ENCODE measurements at places on chromosomes 1 and 21.
A peak's percentile ranks its signal among the peaks of the same experiment; 100 is the strongest.

DNA sequence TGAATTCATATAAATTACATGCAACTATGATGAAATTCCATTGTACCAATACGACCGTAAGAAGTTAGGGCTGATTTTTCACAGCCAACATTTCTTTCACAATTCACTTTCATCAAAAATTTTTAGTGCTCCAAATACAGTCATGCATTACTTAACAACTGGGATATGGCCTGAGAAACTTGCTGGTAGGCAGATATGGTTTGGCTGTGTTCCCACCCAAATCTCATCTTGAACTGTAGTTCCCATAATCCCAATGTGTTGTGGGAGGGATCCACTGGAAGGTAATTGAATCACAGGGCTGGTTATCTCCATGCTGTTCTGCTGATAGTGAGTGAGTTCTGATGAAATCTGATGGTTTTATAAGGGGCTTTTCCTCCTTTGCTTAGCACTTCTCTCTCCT, 244.4 kb downstream of the AKT3 start:
- no peak for DNase-seq

DNA sequence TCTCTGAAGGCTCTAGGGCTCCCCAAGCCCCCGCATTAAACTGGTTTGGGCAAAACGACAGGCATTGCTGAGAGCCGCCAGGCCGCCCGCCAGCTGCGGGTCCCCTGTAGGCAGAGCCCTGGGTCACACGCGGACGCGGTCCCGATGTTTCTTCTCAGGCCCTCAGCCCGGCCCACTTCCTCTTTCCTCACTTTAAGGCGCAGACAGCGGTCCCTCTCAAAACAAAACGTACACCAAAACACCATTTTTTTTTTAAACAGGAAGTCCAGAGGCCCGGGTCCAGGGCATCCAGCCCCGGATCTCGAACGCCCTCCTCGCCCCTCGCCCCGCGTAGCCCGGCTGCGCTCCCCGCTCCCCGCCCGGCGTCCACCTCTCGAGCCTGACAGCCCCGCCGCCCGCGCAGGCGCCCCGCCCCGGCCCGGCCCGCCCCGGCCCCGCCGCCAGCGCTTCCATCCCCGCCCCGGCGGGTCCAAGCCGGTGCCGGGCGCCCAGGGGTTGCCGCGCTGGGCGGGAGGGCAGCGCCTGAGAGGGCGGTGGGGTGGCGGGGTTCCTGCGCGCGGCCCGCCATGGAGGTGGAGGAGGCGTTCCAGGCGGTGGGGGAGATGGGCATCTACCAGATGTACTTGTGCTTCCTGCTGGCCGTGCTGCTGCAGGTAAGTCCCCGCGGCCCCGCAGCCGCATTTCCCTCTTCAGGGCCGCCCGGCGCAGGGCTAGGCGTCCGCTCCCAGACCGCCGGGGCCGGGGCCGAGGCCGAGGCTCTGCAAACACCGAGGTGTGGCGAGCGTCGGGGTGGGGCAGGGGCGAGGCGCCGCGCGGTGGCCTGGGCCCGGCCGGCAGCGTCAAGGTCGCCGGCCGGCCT, at the start of gene SLC22A15:
SLC22A15 (plus strand) TSS at position 452 of the 859 bp plus-strand sequence; CDS start at position 567, 115 bp downstream.
- peak; percentile 55 for DNase-seq

- no peak for DNase-seq
Measured at GRCh38 chr1:14873677-14874076, 275.2 kb downstream of the KAZN start.

GRCh38 chr1:62295921-62296491, 23.2 kb downstream of the KANK4 start:
- DNase-seq = no peak

DNA sequence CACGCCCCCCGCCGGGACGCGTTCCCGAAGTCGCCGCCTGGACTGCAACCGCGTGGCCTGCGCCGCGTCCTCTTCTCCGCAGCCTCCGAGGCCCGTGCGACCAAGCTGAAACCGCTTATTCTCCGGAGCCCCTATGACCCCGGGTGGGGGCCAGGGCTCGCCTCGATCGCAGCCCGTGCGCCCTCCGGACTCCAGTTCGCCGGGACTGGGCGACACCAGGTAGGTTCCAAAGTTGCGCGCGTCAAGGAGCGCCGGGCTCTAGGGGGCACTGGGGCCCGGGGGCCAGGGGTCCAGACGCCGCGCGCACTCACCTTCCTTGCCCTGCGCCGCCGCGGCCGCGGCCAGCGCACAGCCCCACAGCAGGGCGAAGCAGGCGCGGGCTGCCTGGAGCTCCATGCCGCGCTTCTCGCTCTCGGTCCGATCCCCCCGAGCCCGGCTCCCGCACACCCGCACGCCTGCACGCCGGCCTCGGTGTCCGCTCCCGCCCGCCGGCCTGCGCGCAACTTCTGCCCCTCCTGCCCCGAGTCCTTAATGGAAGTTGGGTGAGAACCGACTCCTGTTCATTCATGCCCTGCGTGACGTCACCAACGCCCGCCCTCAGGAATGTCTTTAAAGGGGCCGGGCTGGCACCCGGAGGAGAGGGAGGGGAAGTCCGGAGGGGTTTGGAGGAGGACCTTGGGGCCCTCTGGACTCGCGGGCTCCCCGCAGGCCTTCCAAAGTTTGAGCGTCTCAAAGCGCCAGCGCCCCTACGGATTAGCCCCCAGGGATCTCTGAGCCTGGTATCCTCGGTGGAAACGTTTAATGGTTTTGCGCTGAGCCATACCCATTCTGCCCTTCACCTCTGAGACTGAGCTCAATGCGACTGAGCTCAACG, at the start of gene EPHA2:
EPHA2 (minus strand) TSS at position 533 of the 874 bp plus-strand sequence; CDS start at position 396, 137 bp downstream.
- peak; percentile 94 for DNase-seq

- DNase-seq = no peak
Measured at GRCh38 chr1:41583658-41584547, 99.4 kb upstream of the EDN2 start.

- DNase-seq = no peak
Measured at GRCh38 chr1:151144474-151145303, 1.7 kb downstream of the SEMA6C start.

DNA sequence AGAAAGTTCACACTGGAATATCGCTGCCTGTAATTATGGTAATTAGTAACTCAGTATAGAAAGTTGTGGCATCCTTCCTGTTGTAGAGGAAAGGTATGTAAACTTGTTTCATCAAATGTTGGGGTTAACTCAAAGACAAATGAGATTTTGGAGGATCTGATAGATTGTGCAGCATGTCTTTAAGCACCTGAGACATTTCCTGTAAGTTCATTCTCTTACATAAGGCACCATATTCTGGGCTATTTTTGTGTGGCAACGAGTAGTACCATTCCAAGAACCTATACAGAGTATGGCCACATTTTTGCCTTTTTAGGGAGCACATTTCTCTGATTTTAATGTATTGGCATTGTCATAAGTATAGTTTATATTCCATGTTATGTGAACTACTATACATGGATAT, 88.8 kb downstream of the CDC14A start:
- no peak for DNase-seq

DNA sequence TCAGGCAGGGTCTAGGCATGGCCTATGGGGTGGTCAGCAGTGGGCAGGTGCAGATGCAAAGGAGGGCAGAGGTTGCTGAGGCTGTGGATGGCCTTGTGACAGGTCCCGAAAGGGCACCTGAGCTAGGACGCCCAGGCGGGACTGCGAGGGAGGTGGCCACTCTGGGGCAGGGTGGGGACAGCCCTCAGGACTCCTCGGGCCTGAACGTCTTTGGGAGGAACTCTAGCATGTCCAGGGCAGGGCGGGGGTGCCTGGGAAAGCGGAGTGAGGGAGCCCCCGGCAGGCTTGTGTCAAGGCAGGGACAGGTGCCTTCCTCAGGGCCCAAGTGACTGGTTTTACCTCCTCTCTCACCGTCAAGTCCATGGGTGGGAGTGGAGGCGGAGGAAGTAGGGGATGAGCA, 125.4 kb upstream of the WNT4 start:
- no peak for DNase-seq

- peak; percentile 85 for DNase-seq
Measured at GRCh38 chr1:54794451-54795355, 6.4 kb downstream of the TTC22 start.

- DNase-seq = no peak
Measured at GRCh38 chr1:47441450-47442106, 3.7 kb downstream of the FOXD2 start.

DNA sequence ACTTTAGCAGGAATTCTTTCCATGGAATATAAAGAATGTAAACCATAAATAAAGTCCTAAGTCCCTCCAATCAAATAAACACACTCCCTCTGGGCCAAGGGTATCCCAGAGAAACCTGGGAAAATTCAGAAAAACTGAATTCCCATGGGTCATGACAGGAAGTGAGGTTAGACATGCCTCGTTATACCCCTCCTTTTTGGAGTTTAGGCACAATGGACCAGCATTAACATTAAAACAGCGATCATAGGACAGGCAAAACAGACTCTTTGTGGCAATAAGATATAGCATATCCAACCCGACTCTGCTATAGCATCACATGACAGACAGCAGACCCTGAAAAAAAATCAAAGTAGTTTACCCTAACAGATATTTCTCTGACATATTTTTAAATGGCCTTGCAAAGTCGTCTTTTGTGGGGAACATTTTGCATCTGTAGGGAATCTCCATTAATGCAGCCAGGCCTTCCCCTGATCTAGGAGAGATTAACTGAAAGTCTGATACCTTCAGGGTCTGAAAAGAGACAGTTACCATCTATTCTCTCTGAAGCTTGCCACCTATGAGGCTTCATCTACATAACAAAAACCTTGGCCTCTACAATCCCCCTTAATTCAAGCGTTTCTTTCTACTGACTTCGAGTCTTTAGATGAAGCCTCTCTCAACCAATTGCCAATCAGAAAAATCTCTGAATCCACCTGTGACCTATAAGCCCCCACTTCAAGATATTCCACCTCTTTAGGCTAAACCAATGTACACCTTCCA, 143.0 kb upstream of the KCNK1 start:
- no peak for DNase-seq

- DNase-seq = no peak
Measured at GRCh38 chr1:64137412-64137803, 66.0 kb upstream of the UBE2U start.

All from epithelial cell of esophagus (primary cell).